ENCODE measurements at places on chromosomes 16 and 17. TPM values are rescaled to one million over a fixed set of nuclear protein-coding genes. Genes with fewer than 3 reads are reported as not detected.

GRCh38 chr17:49315551-49316257 lies 46.3 kb downstream of the ZNF652 start:
- no peak for DNase-seq

DNA sequence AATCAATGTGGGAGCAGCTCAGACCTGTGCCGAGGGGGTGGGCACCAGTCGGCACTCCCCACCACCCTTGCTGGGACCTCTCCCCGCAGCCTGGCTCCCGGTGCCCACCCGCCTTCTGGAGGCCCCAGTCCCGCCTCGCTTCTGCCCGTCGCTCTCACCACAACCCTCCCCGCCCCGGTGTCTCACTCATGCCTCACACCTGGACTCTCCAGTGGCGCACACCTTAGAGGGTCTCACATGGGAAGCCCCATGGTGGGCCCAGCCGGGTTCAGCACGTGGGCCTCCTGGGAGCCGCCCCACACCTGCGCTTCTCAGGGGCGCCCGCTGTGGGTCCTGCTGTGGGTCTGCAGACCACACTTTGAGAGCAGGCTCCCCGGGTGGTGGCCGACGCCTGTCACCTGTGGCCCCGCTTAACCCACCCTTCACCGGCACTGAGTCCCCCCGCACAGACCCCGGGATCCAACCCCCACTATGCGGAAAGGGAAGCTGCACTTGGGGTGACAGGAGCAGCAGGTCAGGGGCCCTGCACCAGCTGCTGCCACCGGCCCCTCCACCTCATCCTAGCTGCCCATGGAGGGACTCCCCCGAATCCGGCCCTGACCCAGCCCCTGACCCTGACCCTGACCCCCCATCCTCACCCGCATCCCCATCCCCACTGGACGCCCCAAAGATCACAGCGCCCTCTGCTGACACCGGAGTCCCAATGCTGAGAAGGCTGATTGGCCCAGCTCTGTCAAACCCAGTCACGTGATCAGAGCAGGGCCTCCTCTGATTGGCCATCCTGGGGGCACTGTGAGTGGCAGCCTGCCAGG lies 27.4 kb upstream of the SLC38A10 start:
- no peak for DNase-seq

DNA sequence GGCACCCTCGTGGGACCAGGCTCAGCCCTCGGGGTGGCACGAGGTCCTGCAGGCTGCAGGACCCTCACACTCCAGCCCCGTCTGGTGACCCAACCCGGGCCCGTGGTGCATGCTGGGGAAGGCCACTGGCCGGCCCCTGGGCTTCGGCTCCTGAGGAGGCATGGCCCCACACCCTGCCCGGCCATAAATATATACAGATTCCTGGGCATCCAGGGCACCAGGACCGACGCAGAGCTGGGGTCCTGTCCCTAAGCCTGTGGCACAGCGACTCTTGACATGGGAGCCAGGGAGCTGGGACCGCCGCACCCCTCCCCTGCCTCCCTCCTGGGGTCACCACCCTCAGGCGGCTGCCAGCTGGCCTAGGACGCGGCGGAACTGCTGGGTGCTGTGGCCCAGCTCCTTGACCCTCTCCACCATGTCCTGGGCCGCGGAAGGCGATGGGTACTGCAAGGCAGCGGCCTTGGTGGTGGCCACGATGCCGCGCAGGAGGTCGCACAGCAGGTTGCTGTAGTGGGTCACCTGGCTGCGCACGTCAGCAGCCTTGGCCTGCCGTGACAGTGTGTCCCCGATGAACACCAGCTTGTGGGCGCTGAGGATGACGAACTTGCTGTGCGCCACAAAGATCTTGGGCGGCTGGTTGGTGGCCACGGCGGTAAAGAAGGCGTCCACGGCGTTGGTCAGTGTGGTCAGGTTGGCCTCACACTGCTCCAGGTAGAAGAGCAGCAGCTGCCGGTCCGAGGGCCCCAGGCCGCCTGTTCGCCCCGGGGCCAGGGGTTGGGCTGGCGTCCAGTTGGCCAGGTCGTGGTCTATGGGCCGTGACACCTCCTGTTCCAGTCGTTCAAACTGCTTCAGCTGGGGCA lies 10.6 kb downstream of the CTRB1 start:
- no peak for DNase-seq

The CNGB1 gene
- not detected for total RNA-seq

DNA sequence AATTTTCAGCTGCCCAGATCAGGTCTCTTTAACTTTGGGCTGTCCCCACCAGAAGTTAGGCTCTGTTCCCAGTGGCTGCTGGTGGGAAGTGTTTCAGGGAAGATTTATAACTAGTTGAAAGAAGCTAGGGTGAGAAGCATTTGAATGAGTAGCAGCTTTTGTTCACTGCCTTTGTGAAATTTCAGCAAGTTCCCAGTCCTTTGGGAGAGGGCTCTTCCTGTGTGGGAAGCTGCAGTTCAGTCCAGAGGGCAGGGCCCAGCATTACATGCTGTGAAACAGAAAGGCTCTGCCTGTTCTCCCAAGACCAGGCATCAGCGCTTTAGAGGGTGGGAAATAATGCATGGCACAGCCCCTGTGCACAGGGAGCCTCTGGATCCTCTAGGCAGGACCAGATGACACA lies 17.8 kb downstream of the PROCA1 start:
- no peak for DNase-seq

- no peak for DNase-seq
Measured at GRCh38 chr17:45135978-45136791, 698 bp downstream of the ACBD4 start.

DNA sequence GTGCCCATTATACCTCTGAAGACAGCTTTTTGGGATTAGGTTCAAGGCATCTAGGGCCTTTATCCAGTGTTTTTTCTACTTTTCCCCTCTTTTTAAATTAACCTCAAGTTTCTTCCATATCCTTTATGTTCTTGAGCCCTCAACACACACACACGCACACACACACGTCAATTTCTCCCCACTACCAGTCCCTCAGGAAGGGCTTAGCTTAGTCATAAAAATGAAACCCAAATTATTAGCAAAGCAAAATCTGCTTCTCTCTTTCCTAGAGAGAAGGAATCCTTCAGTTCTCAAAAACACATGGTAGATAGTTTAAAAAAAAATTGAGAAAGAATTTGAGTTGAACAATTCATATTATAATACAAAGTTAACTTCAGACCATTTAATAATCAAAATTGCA lies 401.1 kb downstream of the XYLT1 start:
- DNase-seq = no peak

- no peak for DNase-seq
Measured at GRCh38 chr17:73309727-73310596, 1.8 kb downstream of the CDC42EP4 start.

- DNase-seq = no peak
Measured at GRCh38 chr17:81476635-81477034, 36.0 kb downstream of the ACTG1 start.

The PCGF2 gene
- 40.7 TPM for total RNA-seq

- DNase-seq = no peak
Measured at GRCh38 chr17:17785407-17785806, 51.4 kb downstream of the SREBF1 start.

The DHX58 gene
- total RNA-seq = 13.2 TPM

The PDE6G gene
- total RNA-seq = 1.3 TPM

The PPL gene
- total RNA-seq = 10.9 TPM

The TAT gene
- total RNA-seq = not detected

DNA sequence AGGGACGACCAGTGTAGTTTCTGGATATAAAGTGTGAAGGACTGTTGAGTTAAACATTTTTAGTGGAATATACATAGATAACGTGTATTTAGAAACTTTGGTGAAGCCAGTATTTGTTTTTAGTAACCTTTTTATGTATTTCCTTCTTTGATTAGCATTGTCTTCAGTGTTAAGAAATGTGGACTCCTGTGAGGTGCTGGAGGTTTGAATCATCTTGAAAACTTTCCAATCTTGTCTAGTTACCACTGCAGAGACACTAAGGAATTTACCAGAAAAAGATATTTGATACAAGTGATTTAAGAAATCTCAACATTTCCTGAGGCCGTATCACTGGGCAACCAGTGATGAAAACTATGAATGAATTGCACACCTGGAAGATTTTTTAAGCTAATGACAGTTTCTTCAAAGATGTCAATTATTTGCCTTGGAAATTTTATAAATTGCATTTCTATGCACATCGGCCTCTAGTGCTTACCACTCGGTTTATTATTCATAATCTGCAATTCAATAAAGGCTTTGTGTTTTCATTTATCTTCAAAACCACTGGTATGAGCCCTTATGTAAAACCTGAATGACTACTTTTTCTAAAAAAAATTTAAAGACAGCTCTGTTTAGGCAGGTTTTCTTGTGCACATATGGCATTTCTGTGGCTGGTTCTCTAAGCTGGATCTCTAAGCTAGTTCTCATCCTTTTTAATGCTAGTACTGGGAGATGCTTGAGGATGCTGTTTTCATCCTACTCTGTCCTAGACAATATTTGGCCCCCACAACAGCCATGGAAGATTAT lies 31.4 kb upstream of the ADCY7 start:
- no peak for DNase-seq

DNA sequence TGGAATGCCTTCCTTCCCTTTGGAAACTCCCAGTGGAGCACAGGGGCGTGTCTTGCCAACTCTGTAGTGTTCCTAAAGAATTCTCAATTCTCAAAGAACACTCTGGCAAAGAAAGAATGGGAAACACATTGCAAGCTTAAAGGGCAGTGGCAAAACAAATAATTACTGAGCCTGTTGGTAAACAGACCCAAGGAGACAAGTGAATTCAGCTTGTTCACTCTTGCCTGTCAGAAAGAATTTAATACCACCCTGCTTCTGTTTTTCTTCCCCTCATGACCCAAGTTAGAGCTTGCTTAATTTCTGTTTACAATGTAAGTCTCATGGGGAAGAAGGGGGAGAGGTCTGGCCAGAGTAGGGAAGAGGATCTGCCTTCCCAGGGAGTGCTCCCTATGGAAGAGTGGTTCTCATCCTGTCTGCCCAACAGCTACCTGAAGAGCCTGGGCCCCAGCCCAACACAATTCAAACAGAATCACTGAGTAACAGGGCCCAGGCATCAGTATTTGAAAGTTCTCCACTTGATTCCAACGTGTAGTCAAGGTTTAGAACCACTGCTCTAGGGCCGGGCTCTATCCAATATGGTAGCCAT lies 386.0 kb downstream of the SLC39A11 start:
- DNase-seq = no peak

- DNase-seq = no peak
Measured at GRCh38 chr16:85750827-85751697, at the start of gene C16orf74. C16orf74 (minus strand) TSS chr16:85751096; CDS start chr16:85735217, 15,879 bp downstream.

- peak; percentile 86 for DNase-seq
Measured at GRCh38 chr17:73956595-73957465, 246.6 kb upstream of the RPL38 start.

DNA sequence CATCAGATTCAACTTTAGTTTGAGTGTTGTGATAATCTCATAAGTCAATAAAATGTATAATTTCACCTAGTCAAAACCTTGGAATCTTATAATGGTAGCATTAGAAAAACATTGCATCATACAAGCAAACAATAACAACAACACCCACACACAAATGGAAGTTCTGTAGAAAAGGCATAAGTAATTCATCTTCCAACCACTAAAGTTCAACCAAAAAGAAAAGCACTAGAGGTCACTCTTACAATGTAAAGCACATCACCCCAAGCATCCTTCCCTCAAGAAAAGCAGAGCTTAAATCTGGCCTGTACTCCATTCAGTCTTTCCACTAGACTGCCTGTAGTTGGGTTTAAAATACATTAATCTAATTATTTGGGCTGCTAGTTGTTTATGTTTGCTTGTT lies 1.8 kb downstream of the CNTNAP4 start:
- no peak for DNase-seq

DNA sequence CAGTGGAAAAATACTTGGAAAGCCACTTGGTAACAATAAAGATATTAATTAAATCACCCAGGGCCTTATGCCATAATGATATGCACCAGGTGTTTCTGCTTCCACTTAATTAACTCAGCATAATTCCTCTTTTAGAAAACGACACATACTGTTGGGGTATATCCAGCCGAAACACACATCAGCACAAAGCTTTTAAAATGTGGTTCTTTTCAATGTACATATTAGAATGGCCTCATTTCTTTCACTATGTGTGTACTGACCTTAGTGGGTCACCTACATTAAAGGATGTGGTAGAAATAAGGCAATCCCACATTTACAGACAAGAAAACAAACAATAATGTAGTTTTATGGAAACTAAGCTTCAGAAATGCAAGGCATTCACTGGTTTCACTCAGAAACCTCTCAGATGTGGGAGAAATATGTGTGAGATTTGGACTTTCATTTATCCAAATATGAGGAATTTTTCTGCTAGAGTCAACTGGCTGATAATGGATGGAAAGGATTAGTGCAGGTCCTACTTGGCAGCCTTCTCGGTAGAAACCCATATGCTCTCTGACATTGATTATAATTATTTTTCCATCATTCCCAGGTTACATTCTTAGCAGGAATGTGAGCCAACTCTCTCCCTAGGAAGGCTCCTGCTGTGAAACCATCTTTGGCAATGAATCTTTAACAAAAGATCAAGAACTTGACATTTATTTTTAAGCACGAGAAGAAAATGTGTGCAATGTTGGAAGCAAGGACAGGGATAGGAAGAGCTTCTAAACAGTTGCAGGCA lies 66.7 kb upstream of the DHX40 start:
- DNase-seq = no peak

The ITGA2B gene
- 1.4 TPM for total RNA-seq

Measured in mesenteric fat pad (tissue), 1 donor.